ENCODE measurements at places on chromosomes 11 and 22. TPM values are rescaled to one million over a fixed set of nuclear protein-coding genes. Genes with fewer than 3 reads are reported as not detected.

DNA sequence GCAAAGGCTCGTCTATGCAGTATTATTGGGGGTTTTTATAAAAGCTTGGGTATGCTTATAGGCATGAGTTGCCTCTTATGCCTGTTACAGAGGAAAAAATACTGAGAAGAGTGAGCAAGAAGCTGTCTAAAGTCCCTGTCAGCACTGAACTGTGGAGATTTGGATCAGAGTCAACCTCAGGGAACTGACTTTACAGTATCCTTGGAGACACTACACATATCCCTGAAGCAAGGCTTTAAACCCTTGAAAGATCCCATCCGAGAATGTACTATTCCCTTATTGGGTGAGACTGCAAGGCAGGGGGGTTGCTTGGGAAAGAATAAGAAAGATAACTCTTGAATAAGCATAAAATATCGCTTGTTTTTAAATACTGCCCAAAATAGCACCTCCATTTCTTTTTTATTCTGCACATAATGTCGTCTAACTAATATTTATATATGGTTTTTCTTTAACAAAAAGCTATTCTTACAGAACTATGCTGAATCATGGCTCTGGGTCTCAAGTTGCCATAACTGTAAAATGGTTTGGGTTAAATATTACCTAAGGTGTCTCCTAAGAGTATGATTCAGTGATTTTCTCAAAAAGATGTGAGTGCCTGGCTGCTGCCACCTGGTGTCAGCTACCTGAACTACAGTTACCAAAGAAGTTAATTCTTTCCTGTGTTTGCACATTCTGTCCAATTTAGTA, 1062.8 kb downstream of the DLG2 start:
- no peak for DNase-seq

GRCh38 chr11:128909438-128910125, 18.4 kb downstream of the KCNJ5 start:
- DNase-seq, result no peak

DNA sequence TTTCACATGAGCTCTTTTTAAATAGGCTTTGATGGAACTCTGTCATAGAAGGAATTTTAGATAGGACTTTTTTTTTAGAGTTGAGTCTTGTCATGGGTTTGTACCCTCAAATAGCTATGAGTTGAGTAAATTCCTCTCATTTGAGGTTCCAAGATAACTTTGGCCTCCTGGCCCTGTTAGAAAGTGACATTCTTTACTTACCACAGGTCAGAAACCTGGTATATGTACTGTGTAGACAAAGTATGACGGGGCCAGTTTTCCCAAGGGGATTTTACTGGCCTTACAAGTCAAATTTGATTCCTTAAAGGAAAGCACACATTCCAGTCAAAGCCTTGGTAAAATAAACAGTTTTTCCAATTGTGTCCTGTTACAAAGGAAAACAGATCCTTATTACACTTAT, 729.3 kb upstream of the LUZP2 start:
- DNase-seq, result no peak

DNA sequence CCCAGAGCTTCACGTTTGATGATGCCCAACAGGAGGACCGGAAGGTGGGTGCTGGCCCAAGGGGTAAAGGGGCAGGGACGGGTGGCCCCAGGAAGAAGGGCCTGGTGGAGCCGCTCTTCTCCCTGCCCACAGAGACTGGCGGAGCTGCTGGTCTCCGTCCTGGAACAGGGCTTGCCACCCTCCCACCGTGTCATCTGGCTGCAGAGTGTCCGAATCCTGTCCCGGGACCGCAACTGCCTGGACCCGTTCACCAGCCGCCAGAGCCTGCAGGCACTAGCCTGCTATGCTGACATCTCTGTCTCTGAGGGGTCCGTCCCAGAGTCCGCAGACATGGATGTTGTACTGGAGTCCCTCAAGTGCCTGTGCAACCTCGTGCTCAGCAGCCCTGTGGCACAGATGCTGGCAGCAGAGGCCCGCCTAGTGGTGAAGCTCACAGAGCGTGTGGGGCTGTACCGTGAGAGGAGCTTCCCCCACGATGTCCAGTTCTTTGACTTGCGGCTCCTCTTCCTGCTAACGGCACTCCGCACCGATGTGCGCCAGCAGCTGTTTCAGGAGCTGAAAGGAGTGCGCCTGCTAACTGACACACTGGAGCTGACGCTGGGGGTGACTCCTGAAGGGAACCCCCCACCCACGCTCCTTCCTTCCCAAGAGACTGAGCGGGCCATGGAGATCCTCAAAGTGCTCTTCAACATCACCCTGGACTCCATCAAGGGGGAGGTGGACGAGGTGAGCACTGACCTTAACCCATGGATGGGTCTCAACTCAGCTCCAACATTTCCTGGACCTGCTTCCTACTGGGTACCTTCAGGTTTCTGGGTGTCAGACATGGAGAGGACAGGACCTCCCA, 2.0 kb downstream of the RIC8A start:
- DNase-seq, result peak; percentile 78

- DNase-seq, result no peak
Observed at GRCh38 chr11:126210871-126211235, 597 bp downstream of the RPUSD4 start.

UBQLN3 gene
- total RNA-seq, result 0.38 TPM

CDKN1C gene
- total RNA-seq, result 58.8 TPM

GRAP2 gene
- total RNA-seq, result 4.1 TPM

ABCC8 gene
- total RNA-seq, result 3.4 TPM
